ENCODE measurements at places on chromosomes 5 and 9. TPM values are rescaled to one million over a fixed set of nuclear protein-coding genes. Genes with fewer than 3 reads are reported as not detected.
A peak's percentile ranks its signal among the peaks of the same experiment; 100 is the strongest.

TAF11L4 gene
- total RNA-seq, result not detected

SLC34A1 gene
- total RNA-seq, result not detected

ADGRV1 gene
- under 0.01 TPM for total RNA-seq

- DNase-seq, result no peak
Observed at GRCh38 chr5:103151156-103151555, 31.1 kb downstream of the PPIP5K2 start.

DNA sequence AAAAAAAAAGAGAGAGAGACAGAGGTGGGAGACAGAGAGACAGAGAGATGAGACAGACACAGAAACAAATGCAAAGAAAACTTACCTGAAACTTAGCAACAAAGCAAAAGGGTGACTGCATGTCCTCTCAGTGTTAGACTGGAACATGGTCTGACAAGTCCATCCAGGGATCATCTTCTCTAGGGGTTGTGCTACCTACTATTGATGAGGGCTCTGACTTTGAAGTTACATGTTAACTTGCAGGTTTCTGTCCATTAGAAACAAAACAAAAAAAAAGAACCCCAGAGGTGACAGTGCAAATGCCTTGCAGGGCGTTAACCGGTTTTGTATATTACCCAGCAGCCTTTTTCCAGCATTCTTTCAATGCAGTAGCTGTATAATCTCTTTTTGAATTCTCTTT lies 13.6 kb upstream of the SPARC start:
- DNase-seq, result no peak

CARTPT gene
- total RNA-seq, result not detected

DNA sequence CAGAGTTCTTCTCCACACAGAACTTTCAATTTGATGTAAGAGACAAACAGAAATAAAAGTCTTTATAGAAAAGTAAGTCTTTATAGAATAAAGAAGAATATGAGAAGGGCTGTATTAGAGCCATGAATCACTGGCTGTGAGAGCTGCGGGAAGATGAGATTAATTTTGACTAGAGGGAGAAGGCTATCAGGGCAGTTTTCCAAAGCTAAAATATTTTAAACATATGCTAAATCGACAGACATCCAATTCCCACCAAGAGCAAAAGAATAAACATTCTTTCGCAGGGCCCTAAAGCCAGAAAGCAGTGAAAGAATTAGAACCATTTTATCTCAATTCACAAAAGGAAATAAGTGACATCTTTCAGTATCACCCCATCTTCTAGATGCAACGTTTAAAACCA lies 208.3 kb upstream of the MAP3K1 start:
- DNase-seq, result no peak

DNA sequence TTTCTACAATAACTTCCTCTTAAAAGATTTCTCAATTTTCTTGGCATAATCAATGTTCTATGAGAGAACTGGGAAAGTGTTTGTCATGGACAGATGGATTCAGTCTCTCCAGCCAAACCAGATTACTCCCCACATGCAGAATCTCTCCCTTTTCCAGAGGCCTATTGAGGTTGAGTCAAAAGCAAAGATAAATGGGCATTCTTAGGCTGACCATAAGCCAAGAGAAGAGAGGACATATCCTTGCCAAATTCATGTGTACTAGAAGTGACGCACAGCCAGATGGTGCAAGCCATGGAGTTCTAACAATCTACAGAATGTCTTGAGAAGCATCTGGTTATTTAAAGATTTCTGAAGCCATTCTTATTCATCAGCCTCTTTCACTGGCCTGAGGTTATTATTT lies 2115.0 kb downstream of the MAT2B start:
- DNase-seq, result no peak

GRCh38 chr9:21965401-21965951 lies 28.7 kb downstream of the CDKN2A start:
- peak; percentile 88 for DNase-seq

GRCh38 chr9:132127888-132128534 lies 33.8 kb upstream of the NTNG2 start:
- no peak for DNase-seq

CDC25C gene
- 2.4 TPM for total RNA-seq

ELAVL2 gene
- 0.47 TPM for total RNA-seq

DNA sequence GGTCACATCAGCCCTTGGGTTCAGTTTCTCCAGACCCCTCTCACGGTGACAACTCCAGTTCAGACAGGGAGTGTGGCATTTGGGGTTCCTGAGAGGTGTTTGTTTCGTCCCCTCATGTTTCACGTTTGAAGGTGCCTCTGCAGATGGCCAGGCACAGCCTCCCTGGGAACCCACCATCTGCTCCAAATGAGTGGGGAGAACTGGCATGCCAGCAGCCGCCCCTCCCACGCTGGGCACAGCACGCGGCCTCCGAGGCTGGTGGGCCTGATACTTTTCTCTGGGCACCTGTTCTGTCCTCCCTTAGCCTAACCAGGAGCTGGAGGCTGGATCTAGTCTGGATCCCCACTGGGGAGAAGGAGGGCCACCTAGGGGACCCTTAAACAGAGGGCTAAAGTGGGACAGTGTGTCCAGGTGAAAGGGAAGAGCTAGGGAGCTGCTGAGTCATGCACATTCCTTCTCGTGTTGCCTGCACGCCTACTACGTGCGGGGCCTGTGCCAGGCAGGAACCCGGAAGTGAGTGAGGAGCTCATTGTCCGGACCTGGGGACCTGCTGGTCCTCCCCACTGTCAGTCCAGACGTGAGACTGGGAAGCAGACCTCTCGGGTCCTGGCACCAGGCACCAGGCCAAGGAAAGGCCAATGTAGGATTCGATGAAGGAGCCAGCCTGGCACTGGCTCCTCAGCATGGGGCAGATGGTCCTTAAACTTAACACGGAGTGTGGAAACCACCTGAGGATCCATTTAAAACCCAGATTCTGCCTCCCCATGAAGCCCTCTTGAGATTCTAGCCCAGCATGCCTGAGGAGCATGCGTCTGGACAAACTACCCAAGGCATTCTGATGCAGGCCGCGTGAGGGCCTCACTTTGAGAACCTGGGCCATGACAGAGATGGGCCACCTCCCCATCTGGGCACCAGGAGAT lies 11.7 kb downstream of the DNM1 start:
- no peak for DNase-seq

IL4 gene
- total RNA-seq, result not detected

DNA sequence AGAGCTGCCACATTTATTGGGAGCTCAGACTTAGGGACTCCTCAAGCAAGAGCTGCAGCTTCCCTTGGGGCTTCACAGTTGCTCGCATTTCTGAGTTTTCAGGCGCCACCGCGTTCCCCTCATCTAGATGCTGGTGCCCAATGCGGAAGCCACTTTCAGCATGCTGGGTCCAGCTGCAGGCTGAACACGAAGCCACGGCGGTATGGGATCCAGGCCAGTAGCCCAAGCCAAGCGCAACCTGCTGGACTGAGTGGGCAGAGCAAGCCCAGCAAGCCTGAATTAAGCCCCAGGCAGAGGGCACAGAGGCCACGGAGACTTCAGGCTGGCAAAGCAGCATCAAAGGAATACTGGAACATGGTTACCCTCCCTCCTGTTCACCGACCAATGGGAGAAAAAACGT lies 391.5 kb downstream of the HTR1A start:
- DNase-seq, result no peak

- DNase-seq, result no peak
Observed at GRCh38 chr9:137728444-137729311, 109.9 kb downstream of the EHMT1 start.

- no peak for DNase-seq
Observed at GRCh38 chr5:157976429-157976828, 117.5 kb upstream of the CLINT1 start.

- no peak for DNase-seq
Observed at GRCh38 chr9:27183701-27184100, 74.7 kb downstream of the TEK start.

SLC6A19 gene
- not detected for total RNA-seq

DNA sequence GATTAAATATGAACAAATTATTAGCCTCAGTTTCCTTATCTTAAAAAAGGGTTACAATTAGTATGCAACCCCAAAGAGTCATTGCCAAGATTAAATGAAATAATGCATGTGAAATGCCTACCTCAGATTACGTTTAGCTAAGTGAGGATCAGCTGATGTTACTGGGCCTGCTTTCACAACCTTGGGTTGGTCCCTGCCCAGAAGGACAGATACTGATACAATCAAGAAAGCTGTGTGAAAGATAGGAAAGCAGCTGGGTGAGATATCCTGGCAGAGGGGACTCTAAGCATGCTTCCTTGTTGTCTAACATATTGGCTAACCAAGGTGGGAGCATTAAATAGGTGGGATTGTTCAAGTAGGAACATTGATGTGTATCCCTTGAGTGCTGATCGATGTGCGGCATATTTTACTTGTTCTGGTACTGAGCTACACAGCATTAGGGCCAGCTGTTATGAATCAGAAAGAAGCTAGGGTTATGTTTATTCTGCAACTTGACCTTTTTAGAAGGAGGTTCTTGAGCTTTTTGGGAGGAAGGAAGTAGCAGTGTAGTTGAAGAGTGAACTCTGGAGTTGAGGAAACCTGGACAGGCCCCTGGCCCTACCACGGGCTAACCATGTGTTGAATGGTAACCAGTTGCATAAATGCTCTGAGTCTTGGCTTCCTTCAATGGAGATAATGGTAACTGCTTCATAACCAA lies 28.9 kb downstream of the SNX24 start:
- no peak for DNase-seq

- no peak for DNase-seq
Observed at GRCh38 chr9:107389617-107390071, 99.9 kb downstream of the KLF4 start.

DNA sequence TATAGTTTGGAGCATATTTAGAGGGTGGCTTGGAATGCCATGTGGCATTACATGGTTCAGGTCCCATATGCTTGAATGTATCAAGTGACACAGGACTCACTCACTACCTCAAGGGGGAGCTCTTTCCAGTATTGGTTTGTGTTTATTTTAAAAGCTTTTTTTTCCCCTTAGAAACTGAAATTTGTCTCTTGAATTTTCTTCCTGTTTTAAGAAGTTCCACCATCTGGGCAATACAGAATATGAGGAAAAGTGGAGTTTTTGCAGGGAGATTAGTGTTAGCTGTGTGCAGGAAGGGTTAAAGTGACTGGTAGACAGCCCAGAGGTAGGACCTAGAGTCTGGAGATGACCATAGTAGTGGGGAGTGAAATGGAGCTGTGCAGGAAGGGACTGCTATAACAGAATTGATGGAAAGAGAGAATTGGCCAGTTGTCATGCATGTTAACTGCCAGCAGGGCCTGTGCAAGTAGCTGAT lies 36.6 kb downstream of the CTNNA1 start:
- peak; percentile 68 for DNase-seq

DNA sequence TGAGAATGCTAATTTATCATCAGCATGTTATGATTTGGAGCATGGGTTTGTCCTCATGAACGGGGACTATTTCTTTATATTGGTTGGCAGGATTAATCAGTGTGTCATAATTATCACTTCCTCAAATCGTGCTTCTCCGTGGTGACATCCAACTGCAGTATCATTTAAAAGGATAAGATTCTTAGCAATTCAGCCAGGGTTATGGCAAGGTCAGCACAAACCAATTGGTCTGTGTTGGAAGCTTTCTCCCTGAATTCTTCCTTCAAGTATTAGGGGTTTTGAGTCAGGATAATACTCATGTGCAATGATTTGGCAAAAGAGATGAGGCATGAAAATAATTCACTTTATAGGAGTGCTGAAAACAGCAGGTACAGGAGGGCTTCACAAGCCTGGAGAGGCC lies 5.5 kb upstream of the CAMLG start:
- DNase-seq, result no peak

DNA sequence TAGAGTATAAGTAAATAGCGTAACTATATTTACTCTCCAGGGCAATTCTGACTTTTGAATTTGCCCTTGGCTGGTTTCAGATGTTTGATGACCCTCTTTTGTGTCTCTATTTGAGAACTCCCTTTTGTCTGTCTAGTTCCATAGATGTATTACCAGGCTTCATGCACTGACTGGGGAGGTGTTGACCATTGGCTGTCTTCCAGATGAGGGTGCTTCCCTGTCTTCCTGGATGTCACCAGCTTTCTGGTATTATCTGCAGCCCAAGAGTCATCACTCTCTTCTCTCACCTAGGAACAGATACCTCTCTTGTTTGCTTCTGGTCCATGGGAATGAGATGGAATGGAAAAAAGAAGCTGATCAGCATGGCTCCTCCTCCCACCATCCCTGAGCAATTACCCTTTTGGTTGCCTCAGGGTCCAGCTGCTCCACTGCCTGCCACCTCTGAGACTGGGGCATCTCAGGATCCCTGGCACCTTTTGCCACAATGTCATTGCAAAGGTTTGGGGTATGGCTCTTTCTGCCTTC lies 58.7 kb upstream of the TMED7 start:
- no peak for DNase-seq

DNA sequence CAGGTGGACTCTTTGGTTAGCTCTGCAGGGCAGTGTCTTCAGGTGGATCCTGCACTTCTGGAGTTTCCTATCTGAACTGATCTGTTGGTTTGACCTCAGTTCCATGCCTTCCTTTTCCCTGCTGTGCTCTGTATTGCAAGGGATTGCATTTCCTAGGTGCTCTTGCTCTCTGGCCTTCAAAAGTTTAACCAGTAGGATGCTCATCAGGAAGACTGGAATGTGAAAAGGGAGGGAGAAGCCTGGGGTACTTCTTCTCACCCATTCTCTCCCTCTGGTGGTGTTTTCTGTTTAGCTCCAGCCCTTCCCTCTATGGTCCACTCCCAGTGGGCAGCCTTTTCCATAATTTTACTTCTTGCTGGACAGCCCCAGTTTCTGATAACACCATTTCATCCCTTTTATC lies 78.5 kb downstream of the ZNF618 start:
- DNase-seq, result no peak

NUDCD2 gene
- 7.6 TPM for total RNA-seq

DNA sequence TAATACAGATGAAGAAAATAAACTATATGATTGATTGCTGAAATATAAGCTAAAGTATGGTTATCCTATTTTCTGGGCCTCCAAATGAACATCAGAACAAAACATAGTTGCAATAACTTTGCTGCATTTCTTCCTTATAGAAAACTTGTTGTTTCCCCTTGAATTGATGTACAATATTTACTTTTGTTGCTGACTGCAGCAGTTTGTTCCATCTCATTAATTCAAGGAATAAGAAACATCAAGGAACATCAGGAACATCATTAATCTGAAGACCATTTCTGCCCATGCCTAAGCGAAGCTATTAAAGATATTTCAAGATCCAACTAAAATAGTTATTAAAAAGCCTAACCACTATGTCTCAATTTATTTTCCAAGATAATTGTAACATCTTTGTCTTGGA lies 363.6 kb upstream of the EDIL3 start:
- no peak for DNase-seq

DNA sequence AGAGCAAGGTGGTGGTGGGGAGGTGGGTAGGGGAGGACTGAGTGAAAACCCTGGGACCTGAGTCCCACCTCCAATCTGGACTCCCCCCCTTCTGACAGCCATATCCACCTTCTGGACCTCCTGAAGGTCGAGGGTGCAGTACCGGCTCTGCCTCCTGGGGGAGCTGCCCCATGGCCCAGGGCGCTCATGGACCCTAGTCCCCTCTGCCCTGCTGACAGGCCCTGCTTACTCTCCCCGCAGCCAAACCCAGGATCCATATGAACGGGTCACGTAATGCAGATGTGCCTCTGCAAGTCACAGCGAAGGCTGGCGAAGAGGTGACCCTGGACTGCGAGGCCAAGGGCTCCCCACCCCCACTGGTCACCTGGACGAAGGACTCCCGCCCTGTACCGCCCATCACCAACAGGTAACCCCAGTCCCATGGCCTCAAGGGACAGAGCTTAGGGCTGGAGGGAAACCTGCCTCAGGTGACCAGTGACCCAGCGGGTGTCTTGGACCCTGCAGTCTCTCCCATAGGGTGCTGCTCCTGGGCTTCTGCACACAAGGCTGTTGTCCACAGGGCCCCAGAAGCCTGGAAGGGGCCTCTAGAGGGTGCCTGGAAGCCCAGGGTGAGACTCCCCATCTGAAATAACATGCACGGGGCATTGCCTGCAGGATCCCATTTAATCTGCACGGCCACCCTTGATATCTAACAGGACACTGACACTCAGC lies 61.7 kb downstream of the HMCN2 start:
- DNase-seq, result no peak

Data from dermis blood vessel endothelial cell (primary cell).